Neural progenitor cell (in vitro differentiated cells): ENCODE measurements at places on chromosomes 11 and 22. TPM values are rescaled to one million over a fixed set of nuclear protein-coding genes. Genes with fewer than 3 reads are reported as not detected.

GRCh38 chr22:27919942-27920755 lies 1.1 kb upstream of the PITPNB start:
- H3K36me3 ChIP-seq, result peaks cover 4% of the 10 kb centered on the region
- DNase-seq, result peak; percentile 84
- peaks cover 26% of the 10 kb centered on the region for H3K4me1 ChIP-seq

DNA sequence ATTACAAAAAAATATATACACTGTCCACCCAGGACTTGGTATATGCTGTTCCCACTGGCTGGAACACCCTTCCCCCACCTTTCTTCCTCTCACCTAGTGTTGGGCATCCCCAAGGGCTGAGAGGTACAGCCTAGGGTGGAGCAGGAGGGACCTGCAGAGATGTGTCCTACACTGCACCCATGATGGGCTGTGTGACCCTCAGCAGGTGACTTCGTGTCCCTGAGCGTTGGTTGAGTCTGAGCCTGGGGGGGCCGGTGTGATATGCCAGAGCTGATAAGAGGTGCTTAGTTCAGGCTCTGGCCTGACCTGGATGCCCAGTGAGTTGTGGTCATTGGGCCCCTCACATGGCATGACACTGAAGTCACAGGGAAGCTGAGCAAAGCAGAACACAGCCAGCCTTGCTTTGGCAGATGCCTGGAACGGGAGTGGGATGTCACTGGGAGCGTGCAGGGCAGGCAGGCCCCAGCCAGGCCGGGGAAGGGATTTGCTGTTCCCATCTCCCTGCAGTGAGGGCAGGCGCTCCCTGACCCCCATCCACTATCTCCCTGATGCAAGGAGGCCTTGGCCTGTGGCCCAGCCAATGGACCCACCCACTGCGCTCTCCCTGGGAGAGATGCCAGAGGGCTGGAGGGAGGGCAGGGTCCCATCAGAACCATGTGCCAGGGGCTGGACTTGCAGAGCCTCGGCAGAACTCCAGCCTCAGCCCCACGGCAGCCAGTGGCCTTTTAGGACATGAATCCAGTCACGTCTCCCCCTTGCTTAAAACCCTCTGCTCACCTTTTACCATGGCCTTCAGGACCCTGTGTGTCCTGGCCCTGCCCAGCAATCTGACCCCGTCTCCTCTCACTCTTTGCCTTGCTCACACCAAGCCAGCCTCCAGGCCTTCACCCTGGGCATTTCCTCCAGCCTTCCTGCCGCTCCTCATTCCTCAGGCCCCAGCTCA lies 138.9 kb downstream of the MN1 start:
- no peaks in the 10 kb centered on the region for H3K36me3 ChIP-seq
- peaks cover 4% of the 10 kb centered on the region for H3K4me1 ChIP-seq
- DNase-seq, result no peak
- no peak overlapping the region for H3K4me3 ChIP-seq

DNA sequence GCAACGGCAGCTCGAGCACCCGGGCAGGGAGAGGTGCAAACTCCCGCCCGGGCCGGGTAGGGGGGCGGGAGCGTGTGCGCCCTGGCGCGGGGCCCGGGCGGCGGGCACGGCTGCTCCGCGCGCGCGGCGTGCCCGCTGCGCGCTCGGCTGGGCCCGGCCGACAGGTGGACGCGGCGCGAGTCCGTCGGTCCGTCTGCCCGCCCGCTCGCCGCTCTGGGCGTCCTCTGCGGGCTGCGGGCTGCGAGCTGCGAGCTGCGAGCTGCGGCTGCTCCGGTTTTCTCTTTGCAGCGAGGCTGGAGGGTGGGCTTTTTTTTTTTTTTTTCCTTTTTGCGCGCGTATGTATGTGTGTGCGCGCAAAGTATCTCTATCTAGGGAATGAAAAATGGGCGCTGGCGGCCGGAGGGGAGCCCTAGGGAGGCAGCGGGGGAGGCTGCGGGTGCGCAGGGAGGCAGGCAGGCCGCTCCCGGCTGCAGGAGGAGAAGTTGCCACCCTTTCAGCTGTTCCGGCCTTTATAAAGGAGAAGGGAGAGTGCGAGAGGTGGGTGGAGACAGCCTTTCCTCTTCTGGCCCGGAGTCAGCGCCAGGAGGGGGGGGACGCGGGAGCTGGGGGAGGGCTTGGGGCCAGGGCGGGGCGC lies at the start of gene PDGFB:
Gene PDGFB (minus strand): TSS at position 487 of the 634 bp plus-strand sequence. CDS start 1,019 bp downstream, outside the sequence.
- no peak within 1 kb of the TSS for H3K27ac ChIP-seq
- H3K4me3 ChIP-seq, result peak within 1 kb of the TSS; percentile 61
- peaks cover 93% of the 10 kb centered on the region for H3K27me3 ChIP-seq
- peaks cover 24% of the 10 kb centered on the region for H3K4me1 ChIP-seq
- DNase-seq, result peak; percentile 57

The FZD4 gene
- 5.8 TPM in 2 replicates for total RNA-seq

The KCNC1 gene
- 0.04 and 0.59 TPM in 2 replicates for total RNA-seq

DNA sequence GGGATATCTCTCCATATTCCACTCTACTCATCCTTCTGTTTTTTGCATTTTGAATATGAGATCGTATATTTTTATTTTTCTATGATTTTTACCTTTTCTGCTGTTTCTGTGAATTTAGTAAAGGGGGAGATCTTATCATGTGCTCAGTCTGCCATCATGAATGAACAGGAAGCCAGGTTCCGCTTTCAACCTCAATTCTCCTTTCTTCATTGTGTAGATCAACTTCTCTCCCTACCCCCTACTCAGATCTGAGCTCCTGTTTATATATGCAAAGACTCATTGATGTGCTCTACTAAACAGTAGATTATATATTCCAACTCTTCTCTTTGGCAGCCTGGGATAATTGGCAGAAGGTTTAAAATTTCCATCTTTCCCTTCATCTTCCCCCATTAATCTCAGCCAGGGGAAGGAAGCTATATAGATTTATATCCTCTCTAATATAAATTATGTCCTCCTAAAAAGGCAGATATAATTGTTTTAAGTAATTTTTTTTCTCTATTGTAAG lies 336.7 kb upstream of the PLET1 start:
- no peaks in the 10 kb centered on the region for H3K36me3 ChIP-seq
- H3K4me1 ChIP-seq, result peaks cover 9% of the 10 kb centered on the region
- H3K27me3 ChIP-seq, result no peaks in the 10 kb centered on the region
- DNase-seq, result no peak
- H3K27ac ChIP-seq, result no peak overlapping the region
